ENCODE measurements at places on chromosomes 2 and 18. TPM values are rescaled to one million over a fixed set of nuclear protein-coding genes. Genes with fewer than 3 reads are reported as not detected.

GRCh38 chr18:2617401-2617998, 38.0 kb upstream of the SMCHD1 start:
- H3K27ac ChIP-seq = no peak overlapping the region
- H3K36me3 ChIP-seq = peaks cover 2% of the 10 kb centered on the region
- peaks cover 10% of the 10 kb centered on the region for H3K4me1 ChIP-seq
- H3K27me3 ChIP-seq = no peaks in the 10 kb centered on the region
- H3K4me3 ChIP-seq = no peak overlapping the region
- no peak for DNase-seq

DNA sequence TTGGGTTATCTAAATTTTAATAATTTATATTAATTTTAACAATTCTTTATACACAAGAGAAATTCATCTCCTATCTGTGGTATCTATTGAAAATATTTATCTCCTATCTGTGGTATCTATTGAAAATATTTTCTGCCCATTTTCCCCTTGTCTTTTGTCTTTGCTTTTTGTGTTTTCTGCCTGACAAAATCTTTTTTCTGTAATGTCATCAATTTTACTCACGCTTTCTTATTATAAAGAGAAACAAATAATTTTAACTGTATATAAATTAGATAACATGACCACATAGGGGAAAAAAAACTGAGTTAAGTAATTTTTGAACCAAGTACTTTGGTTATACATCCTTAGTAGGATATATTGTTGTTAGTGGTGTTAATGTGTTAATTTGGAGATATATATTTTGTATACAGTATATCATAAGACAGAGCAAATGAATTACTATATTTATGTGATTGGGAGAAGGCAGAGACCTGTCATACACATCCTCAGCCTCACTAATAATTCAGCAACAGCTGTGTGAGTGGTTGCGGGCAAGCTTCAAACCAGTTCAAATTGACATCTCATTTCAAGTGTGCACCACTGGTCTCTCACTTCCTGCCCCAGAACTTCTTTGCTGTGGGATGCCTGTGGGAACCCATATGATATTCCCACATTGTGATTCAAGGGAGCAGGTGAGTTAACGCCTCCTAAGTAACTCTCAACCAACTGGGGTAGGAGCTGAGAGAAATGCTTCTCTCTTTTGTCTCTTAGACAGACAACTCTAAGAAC, 292.4 kb downstream of the SP3 start:
- no peaks in the 10 kb centered on the region for H3K27me3 ChIP-seq
- no peak overlapping the region for H3K4me3 ChIP-seq
- H3K36me3 ChIP-seq = no peaks in the 10 kb centered on the region
- no peak for DNase-seq
- no peak overlapping the region for H3K27ac ChIP-seq
- peaks cover 12% of the 10 kb centered on the region for H3K4me1 ChIP-seq

GRCh38 chr18:31273812-31274527, 44.0 kb upstream of the DSG1 start:
- no peak overlapping the region for H3K4me3 ChIP-seq
- peaks cover 25% of the 10 kb centered on the region for H3K4me1 ChIP-seq
- no peak for DNase-seq
- H3K27me3 ChIP-seq = peaks cover 2% of the 10 kb centered on the region
- no peak overlapping the region for H3K27ac ChIP-seq
- no peaks in the 10 kb centered on the region for H3K36me3 ChIP-seq

DNA sequence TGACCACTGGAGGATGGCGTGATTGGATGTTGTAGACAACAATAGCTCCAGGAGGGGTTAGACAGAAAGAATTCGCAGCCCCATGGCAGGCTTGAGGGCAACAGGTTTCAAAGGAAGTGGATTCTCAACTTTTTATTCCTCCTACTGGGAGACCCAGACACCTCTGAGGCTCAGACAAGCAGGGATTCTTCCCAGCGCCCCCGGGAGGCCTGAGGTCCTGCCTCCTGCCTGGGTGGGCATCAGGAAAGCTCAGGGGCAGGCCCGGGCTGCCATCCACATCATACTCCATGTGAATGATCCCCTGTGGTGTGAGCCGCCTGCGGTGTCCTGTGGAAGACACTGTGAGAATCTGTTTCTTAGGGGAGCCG, 203.5 kb downstream of the CYP26B1 start:
- H3K27ac ChIP-seq = no peak overlapping the region
- H3K27me3 ChIP-seq = peaks cover 3% of the 10 kb centered on the region
- H3K4me1 ChIP-seq = peaks cover 18% of the 10 kb centered on the region
- no peak overlapping the region for H3K4me3 ChIP-seq
- H3K36me3 ChIP-seq = no peaks in the 10 kb centered on the region

- no peak overlapping the region for H3K27ac ChIP-seq
- no peaks in the 10 kb centered on the region for H3K4me1 ChIP-seq
- H3K27me3 ChIP-seq = no peaks in the 10 kb centered on the region
- H3K36me3 ChIP-seq = no peaks in the 10 kb centered on the region
- no peak overlapping the region for H3K4me3 ChIP-seq
Observed at GRCh38 chr18:53380063-53380639, 844.3 kb downstream of the MBD2 start.

DNA sequence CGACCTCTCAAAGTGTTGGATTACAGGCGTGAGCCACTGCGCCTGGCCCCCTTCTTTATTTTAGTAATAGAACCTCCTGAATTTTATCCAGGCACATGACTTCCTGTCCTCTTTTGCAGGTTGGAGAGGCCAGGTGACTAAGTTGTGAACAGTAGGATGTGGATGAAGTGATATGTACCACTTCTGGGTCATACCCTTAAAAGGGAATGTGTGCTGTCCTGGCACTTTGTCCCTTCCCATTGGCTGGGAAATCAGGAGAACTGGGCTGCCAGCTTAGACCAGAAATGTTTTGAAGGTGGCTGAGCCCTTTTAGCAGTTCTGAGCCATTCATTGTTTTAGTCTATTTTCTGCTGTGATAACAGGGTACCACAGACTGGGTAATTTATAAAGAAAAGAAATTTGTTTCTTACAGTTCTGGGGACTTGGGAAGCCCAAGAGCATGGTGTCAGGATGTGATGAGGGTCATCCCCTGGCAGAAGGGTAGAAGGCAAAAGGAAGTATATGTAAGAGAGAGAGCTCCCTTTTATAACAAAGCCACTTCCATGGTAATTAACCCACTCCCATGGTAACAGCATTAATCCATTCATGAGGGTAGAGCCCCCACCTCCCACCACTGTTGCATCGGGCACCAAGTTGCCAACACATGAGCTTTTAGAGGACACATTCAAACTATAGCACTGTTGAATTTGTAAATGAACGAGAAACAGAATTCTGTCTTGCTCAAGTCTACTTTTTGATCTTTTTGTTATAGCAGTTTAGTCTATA, 79.1 kb downstream of the TTC27 start:
- H3K36me3 ChIP-seq = peaks cover 8% of the 10 kb centered on the region
- no peak overlapping the region for H3K27ac ChIP-seq
- DNase-seq = no peak
- H3K4me3 ChIP-seq = no peak overlapping the region
- no peaks in the 10 kb centered on the region for H3K27me3 ChIP-seq
- H3K4me1 ChIP-seq = peaks cover 11% of the 10 kb centered on the region

GRCh38 chr2:116582850-116583249, 1231.6 kb upstream of the DDX18 start:
- no peak overlapping the region for H3K27ac ChIP-seq
- no peaks in the 10 kb centered on the region for H3K4me1 ChIP-seq
- no peak overlapping the region for H3K4me3 ChIP-seq
- H3K27me3 ChIP-seq = no peaks in the 10 kb centered on the region

- no peak overlapping the region for H3K27ac ChIP-seq
- H3K27me3 ChIP-seq = peaks cover 9% of the 10 kb centered on the region
- peaks cover 16% of the 10 kb centered on the region for H3K4me1 ChIP-seq
- H3K36me3 ChIP-seq = no peaks in the 10 kb centered on the region
- no peak for DNase-seq
Observed at GRCh38 chr2:31331156-31331555, 83.4 kb downstream of the XDH start.

DNA sequence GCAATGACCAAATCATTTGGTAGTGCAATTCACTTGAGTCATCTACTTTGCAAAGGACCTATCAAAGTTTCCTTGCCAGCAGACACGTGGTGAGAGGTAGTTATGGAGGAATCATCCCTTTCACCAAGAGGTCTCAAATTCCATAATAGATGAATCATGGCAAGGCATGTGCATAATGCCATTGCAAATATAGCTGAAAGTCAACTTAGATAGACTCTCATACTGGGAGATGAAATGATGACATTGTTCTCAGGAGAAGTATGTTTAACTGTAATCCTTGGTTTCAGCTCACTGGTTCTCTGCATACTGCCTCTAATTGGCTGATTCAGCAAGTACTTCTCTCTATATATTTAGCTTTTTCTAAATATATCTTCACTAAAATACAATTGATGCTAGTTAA, 57.2 kb downstream of the CALCRL start:
- H3K27ac ChIP-seq = peak overlapping the region; percentile 22
- DNase-seq = no peak
- H3K27me3 ChIP-seq = no peaks in the 10 kb centered on the region
- H3K4me1 ChIP-seq = peaks cover 19% of the 10 kb centered on the region

DNA sequence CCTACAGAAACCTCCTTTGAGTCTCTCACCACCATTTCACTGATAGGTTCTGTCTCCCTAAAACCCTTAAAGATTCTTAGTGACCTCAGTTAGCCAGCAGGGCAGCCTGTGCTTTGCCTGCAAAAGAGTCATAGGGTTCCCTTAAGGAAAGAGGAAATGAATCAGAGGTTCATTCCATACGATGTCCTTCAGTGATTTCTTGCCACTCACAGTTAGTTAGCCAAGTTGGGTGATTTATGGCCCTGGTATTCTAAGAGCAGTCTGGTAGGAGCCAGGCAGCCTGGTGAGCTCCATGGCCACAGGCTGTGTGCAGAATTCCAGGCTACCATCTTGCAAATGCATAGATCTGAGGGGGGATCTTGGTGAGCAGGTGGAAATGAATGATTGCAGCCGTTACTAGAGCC, 18.7 kb upstream of the CCBE1 start:
- H3K27ac ChIP-seq = peak overlapping the region; percentile 85
- H3K4me3 ChIP-seq = no peak overlapping the region
- no peaks in the 10 kb centered on the region for H3K27me3 ChIP-seq
- H3K36me3 ChIP-seq = no peaks in the 10 kb centered on the region

GRCh38 chr2:4931721-4932365, 760.3 kb upstream of the SOX11 start:
- H3K27me3 ChIP-seq = no peaks in the 10 kb centered on the region
- no peak overlapping the region for H3K27ac ChIP-seq
- peaks cover 1% of the 10 kb centered on the region for H3K36me3 ChIP-seq
- DNase-seq = no peak
- peaks cover 9% of the 10 kb centered on the region for H3K4me1 ChIP-seq
- H3K4me3 ChIP-seq = no peak overlapping the region

Gene GAD1
- total RNA-seq = not detected

Measured in chondrocyte (in vitro differentiated cells).